ENCODE measurements at places on chromosomes 2 and 18.

DNA sequence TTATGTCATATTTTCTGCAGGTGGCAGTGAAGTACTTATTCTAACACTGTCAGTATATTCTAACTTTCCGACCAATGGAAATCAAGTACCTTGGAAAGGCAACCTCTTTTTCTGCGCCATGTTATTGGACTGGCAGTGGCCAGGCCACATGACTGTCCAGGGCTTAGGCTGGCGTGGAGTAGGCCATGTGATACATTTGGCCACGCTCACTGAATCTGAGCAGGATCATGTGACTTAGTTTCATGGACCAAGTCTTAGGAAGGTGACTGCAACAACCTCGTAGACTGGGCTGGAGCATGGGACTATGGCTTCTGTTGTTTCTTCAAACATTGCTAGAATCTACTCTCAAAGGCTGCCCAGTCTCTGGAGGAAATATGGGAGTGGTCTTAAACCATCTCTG lies 60.4 kb upstream of the HAAO start:
- no peak for DNase-seq

DNA sequence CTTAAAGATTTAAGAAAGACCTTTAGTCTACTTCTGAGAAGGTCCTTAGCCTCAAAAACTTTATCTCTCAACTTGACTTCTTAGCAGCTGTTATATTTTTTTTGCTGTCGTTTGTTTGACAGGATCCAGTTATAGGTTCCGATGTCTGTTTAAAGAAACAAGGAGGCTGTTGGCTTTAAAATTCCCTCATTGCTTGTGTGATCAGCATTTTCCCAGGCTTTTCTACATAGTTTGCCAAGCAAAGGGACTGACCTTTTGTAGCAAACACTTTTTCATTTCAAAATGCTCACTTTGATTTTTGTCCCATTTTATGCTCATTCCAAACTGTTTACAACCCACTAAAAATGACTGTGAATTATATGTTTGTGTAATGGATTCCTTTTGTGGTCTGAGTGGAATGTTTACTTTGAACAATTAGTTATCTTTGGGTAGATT lies 394.9 kb downstream of the ARHGAP15 start:
- no peak for DNase-seq

DNA sequence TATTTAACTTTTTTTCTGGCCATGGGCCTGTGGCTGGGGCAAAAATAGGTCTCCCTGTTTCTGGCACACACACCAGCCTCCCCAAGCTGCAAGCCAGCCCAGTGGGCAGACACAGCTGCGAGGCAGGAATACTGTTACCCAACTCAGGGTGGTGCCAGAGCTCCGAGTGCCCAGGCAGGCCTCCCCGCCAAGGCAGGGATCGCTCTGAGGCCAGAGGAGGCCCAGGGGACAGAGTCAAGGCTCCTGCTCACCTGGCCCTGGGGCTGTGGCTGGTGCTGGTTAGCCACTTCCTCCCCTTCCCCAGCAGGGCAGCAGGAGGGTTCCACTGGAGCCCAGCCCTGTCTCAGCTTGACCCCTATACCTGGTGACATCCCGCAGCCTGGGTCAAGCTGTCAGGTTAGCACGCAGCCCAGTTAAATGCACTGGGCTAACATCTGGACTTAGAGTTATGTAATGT lies 67.1 kb upstream of the EPAS1 start:
- no peak for DNase-seq

DNA sequence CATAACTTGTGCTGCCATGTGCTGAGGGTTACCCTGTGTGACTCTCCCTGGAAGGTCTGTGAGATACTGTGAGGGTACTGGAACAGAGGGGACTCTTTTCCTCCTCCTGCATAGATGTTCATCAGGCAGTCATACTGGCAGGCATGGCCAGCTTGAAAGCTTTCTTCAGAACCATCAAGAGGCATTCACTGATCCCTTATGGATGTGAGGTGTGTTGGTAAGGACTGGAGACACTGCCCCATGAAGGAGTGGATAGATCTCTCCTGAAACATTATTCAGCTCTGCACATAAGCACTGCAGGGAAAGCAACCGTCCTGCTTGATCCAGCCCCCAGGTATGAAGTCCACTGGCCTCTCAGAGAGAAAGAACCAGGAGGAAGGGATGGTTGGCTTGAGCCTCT lies 176.6 kb upstream of the ARL4C start:
- DNase-seq: no peak

DNA sequence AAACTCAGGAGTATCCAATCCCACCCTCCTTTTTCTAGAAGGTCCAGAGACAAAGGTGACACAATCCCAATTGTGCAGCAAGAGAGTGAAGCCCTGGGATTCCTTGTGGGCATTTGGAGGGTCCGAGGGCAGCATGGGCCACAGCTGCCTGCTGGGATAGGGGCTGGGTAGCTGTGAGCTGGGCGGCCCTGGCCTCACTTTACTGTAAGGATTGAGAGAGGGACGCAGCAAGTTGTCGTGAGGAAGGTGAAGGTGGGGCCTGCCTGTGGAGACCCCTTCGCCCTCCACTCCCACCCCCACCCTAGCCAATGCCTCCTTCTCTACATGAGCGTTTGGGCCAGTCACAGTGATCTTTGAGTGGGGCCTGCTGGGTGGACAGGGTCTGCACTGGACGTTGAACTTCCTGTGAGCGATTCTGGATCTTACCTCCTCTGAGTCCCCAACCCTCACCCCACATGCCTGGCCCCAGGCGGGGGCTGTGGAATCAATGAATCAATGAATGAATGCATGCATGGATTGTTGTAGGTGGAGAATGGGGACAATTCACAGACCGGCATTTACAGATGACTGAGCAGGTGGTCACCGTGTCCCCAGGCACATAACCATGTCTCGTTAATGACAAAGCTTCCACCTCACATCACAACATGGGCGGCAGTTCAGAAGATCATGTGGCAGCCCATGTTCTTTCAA lies 107.2 kb downstream of the INHBB start:
- no peak for DNase-seq

DNA sequence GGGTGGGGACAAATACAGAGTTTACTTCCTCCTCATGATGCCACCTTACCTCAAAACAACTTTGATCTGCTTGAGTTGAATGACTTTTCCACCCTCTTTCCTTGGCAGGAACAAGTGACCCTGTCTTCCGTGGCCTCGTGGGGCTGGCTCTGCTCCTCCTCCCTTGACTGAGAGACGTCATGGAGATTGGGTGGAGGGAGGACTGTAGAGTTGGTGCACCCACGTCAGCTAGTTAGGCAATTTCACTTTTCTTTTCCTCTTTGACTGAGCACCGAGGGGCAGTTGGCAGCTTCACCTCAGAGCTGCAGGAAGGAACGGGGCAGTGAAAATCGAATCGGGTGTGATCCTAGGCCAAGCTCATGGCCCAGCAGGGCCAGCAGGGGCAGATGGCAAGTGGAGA lies at the start of gene SP140:
TSS of gene SP140 (plus strand) at position 251 of the 400 bp plus-strand sequence. CDS start at position 360, 109 bp downstream.
- DNase-seq: no peak

DNA sequence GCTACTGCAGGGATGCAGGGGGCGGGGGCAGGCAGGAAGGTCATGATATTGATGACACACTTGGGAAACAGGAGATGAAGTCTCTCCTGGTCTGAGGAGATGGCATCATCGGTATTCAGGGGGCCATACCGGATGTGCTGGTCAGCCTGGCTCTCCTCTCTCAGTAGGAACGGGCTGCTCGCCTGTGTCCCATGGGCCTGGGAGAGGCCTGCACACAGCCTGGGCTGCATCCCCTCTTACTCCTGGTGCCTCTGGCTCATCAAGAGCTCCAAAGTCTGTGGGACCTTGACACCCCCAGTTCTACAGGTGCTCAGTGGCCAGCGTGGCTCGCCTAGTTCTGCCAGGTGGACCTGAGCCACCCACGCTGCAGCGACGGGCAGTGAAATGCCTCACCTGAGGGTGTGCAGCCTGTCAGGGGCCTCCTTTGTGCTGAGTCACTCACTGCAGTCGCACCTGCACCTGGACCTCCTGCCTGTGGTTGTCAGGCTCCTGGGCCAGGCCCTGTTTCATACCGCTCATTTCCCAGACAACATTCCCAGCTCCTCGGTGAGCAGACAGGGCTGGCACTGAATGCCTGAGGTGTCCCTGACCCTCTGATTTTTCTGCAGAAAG lies 18.6 kb upstream of the CNDP1 start:
- DNase-seq: no peak

- no peak for DNase-seq
Observed at GRCh38 chr18:59357928-59358327, 1.1 kb downstream of the LMAN1 start.

DNA sequence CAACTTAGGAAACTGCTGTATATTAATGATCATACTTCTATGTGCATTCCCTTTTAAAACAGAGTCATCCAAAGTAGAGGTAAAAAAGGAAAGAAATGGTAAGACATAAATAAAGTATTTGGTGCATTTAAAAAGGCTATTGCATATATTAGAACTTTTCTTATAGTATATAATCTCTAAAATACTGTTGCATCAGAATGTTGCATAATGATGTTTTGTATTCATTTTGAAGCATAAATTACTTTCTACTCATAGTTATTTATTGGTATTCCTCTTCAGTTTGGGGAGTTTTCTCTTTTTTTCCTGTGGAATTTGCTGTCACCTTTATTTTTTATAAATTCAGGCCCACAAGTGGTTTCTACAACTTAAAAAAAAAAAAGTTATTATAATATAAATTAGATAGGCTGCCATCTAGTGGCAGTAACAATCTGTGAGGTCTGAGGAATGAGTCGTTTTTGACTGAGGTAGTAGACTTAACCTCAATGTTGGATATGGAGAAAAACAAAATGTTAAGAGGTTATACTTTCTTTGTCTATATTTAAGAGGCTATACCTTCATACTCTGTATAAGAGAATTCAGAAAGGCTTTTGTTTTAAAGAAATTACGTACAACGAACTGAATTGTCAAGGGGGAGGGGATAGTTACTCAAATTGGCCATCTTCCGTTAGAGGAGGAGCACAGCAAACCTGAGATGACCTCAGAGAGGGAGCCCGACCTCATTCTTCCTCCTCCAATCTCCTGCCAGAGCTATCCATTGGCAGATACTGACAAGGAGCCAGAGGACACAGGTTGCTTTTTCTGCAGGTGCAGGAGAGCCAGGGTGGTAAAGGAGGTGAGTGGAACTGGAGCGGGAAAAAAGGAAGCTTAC lies 23.8 kb downstream of the ANKAR start:
- DNase-seq: no peak

GRCh38 chr2:161722547-161723503 lies 98.6 kb downstream of the SLC4A10 start:
- no peak for DNase-seq

DNA sequence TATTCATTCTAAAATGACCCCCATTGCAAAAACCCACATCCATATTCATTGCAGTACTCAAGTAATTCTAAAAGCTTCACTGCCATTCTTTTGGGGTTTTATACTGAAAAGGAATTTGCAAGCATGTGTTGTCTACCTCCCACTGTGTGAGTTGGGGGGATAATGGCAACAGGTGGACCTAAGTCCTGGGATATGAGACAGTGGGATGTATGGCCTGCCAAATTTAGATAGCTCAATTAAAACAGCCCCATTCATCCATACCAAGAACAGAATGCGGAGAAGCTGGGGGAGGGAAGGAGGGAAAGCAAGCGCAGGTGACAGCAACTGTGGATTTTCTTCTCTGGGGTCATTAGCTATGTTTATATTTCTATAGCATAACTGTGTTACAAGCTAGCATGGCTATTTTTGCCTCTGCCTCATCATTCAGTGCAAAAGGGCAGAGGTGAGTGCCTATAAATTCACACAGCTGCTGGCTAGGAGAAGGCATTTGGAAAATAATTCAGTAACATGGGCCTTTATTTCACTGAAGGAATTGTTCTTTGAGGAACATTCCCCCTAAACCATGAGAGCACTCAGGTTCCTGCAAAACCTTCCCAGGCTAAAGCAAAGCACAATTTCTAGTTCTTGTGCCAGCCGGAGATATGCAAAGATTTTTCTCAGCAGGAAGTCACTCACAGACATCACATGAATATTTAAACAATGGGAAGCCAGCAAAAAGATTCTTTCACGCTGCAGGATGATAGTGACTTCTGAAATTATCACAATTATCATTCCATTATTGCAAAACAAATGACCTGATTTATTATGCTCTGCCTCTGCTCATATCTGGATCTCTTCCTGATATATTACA lies 393.9 kb upstream of the ACVR2A start:
- DNase-seq: no peak

- no peak for DNase-seq
Observed at GRCh38 chr2:138682163-138682562, 98.0 kb downstream of the NXPH2 start.

DNA sequence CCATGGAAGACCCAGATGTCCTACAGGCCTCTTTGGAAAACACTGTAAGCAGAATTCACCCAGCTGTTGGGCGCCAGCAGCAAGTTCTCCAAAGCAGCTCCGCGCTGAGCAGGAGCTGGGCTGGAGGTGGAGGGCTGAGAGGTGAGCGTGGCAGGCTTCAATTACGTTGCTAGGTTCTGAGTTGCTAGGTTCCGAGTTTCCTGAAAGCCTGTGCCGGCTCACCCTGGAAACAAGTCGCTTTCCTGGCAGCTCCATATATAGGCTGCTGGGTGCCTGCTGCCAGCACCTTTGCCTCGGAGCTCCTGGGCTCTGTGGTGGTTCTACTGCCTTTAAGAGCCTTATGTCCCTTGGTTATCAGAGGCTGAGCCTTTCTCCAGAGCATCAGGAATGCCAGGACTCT lies 14.4 kb upstream of the EGR4 start:
- DNase-seq: no peak
